ENCODE measurements at places on chromosomes 12 and 14.

DNA sequence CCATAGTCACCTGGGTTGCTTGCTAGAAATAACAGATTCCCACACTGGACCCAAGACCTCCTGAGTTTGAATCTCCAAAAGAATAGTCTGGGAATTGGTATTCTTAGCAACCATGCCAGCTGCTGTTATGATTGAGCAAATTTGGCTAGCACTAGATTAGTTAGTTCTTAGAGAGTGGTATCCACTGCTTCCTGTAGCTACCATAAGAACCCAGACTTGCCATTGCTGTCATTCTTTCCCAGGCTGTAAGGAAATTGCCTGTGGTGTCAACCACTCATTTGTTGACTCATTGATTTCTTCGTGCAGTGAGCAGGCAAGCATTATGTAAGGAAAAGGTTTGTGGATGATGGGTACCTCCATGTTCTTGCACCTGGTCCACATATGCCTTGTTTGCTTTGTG is 201.8 kb upstream of the RGS6 start:
- DNase-seq = no peak

DNA sequence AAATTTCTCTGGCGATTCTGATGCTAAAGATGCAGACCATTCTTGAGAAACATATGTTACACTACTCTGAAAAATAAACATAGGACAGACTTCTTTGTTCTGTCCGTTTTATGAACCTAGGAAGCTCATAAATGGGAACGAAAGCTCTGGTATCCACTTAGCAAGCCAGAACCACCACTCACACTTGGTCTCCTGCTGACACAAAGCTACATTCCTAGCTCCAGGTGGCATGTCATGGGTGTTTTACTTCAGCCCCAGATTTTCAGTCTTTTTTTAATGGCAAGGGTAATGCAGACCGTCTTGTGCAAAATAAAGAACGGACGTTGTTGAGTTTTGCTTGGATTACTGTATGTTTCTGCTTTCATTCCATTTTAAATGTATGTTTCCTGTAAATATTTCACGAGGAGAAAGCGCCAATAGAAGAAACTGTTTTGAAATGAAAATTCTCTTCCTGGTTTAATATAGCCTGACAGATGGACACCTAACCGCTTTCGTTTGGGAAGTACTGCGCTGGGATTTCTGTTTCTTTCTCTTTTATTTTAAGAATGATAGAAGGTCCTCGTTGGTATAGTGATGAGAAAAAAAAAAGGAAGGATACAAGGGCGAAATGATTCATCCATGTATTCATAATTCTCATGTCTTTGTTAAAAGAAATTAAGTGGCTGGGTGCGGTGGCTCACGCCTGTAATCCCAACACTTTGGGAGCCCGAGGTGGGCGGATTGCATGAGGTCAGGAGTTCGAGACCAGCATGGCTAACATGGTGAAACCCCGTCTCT is 871 bp upstream of the COQ5 start:
- no peak for DNase-seq

DNA sequence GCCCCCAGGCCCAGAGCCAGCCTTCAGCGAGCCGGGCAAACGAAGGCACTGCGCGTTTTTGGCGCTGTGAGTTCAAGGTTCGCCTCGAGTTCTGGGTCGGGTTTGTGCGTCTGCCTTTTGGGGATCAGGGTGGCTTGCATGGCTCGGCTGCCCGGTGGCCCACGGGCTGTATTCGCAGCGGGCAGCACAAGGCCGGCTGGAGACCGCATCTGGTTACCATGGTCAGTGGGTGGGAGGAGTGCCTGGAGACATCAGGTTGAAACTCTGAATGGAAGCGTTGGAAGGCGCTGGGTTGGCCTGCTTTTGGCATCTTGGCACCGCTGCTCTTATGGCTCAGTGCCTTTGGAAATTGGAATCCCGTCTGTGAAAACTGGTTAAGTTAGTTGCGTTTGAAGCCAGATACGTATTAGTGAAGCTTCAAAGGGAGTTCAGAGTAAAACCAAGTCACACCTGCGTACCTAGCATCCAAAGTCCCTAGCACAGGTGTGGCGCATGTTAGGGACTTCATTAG is 50.9 kb downstream of the SNAPC1 start:
- DNase-seq = no peak

- DNase-seq = no peak
Observed at GRCh38 chr12:122738571-122738970, 7.9 kb upstream of the HCAR1 start.

GRCh38 chr14:20632831-20633691 is 8.4 kb downstream of the OR6S1 start:
- DNase-seq = peak; percentile 79

GRCh38 chr14:89276424-89276975 is 140.5 kb downstream of the FOXN3 start:
- DNase-seq = peak; percentile 80

- DNase-seq = no peak
Observed at GRCh38 chr12:11823043-11823442, 173.6 kb downstream of the ETV6 start.

DNA sequence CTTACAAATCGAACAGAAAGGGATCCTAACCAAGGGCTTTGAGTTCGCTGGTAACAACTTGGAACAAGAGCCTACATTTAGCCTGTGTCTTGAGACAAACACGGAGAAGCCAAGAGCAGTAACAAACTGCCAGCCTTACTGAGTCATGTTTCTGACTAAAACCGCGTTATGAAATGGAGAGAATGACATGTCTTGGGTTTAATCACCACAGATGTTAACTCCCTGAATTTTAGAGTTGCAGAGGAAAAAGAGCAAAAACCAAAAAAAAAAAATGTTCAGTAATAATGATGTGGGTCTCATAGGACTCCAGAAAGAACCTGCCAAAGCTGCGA is 1.0 kb downstream of the BLTP3B start:
- DNase-seq = no peak

GRCh38 chr12:90631591-90632212 is 323.3 kb downstream of the CCER1 start:
- DNase-seq = no peak

- no peak for DNase-seq
Observed at GRCh38 chr12:95168746-95169145, 48.5 kb downstream of the FGD6 start.

- no peak for DNase-seq
Observed at GRCh38 chr12:68319988-68320623, 12.1 kb downstream of the MDM1 start.

GRCh38 chr12:25236190-25236589 is 14.5 kb downstream of the KRAS start:
- no peak for DNase-seq
